ENCODE measurements at places on chromosomes 1 and 21.
A peak's percentile ranks its signal among the peaks of the same experiment; 100 is the strongest.

- DNase-seq: no peak
Measured at GRCh38 chr1:46067652-46068051, 64.8 kb downstream of the PIK3R3 start.

DNA sequence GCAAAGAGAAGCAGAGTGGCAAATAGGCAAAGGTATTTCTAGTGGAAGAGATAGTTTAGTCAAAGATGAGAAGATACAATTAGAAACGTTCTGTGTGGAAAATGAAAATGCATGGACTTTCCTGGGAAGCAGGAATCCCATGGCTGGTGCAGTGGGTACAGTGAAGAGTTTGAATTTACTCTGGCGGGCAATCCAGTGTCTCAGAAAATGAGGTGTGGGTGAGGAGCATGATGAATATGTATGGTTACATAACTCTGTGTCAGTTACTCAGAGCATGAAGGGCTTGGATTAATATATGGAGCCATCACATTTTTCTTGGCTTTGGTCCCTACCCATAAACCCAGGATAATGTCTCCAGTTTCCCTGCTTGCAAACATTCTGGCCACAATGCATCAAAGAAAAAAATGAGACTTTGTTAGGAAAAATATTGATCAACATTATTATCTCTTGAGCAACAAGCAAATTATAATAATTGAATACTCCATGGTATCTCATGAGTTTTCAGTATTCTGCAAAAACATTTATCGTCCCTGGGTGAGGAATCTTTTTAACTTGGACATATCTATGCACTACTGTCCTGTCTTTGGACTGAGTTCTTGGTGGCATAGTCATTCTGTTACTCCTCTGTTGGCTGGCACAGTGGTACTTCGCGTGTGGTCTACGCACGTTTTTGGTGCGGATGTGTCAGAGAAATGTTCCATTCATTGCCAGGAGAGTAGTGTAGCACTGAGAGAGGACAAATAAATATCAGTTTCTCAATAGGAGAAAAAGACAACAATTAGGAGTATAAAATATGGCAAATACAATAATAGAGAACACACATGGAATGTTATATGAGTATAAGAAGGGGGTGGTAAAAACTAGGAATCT, 173.7 kb upstream of the C1orf105 start:
- DNase-seq: no peak

DNA sequence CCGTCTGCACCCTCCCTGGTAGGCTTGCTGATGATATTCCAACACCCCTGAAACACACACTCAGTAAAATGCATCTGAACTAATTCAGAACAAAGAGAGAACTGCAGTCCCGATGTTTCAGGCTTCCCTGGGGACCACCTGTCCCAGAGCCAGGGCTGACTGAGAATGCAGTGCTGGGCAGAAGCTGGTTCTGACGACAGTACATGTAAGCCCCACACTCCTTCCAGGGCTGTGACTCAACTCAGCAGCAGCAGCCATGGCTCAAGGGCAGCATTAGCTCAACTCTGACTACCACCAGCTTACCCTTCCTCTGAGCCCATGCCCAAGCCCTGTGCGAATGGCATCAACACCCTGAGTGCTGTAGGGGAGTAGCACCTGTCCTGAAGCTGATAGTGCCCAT, 56.4 kb upstream of the SIPA1L2 start:
- DNase-seq: no peak

- no peak for DNase-seq
Measured at GRCh38 chr1:4584449-4584848, 70.0 kb upstream of the AJAP1 start.

DNA sequence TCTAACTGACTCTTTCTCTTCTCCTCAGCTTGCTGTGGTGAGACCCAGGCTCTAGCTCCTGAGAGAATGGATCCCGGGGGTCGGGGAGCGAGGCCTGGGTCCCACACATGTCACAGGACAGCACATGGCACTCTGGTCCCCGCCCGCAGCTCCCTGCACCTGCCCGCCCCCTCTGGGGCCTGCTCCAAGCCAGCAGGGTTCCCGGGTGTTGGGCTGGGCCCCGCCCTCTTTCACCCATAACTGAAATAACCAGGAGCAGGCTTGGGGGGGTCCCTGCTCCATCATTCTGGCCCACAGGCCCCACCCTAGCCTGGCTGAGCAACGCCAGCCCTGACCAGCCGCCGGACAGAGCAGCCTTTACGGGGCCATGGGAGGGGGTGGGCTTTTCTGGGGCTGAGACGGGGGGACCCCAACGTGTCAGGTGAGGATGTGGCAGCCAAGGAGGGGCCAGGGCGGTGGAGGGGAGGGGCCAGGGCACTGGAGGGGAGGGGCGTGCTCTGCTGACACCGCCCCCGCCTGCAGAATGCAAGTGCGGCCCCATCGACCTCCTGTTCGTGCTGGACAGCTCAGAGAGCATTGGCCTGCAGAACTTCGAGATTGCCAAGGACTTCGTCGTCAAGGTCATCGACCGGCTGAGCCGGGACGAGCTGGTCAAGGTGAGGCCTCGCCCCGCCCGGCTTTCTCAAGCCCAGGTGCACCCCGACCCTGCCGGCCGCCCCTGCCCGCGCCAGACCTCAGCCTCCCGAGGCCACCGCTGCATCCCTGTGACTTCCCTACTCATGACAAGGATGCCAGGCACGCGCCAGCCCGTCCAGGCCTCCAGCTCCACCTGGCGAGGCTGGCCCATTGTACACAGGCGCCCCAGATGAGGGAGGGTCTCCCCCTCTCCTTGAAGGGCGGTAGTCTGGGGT, 19.4 kb downstream of the COL6A1 start:
- no peak for DNase-seq

DNA sequence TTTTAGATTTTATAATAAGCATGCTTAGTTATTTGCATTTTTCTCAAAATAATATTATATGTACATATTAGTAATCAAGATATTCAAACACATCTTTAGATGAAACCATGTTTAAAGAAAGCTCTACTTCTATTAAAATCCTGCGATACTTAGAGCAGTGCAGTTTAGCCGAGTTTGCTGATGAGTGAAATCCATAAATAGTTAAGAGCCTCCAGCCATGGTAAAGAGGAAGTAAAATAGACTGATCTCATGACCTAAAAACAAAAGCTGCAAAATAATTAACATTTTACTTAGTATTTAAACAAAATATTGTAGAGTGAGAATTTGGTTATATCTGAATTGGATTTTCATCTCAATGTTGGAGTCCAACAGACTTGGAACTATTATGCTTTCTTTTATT, 147.4 kb upstream of the NRIP1 start:
- DNase-seq: no peak

- no peak for DNase-seq
Measured at GRCh38 chr1:90505806-90506205, 211.3 kb downstream of the BARHL2 start.

GRCh38 chr1:239951511-239952140, 140.1 kb upstream of the FMN2 start:
- DNase-seq: peak; percentile 52

DNA sequence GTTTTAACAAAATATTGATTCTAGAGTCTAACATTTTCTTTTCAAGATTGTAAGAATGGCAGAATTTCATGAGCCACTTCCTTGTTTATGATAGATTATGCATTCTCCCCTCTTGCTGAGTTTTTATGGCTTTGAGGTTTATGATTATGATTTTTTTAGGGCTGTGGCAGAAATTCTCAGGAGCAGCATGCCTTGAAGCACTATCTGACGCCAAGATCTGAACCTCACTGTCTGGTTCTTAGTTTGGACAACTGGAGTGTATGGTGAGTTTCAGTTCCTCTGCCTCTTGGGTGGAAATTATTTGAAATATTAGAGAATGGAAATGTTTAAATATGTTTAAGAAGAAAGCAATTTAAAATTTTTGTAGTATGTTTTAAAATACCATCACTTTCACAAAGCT, 10.2 kb downstream of the USP16 start:
- DNase-seq: no peak

DNA sequence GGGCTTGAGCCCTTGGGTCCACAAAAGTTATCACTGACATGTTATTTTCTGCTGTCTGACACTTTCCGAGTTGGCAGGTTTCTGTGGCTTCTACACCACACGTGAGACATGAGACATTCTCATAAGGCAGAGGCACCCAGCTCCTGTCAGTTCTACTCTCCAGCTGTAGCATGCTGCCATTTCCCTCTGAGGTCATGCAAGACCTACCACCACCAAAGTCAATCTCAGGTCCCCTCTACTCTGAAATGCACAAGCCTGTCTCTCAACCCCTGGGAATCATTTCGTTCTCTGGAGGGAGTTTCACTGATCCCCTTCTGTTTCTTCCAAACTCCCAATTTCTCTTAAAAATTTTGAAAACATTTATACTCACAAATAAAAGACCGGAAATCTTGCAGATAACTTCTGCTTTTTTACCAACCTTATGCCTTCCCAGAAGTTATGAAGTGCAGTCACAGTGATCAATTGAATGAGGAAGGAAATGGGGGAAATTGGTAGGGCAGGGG, 39.5 kb upstream of the CR2 start:
- DNase-seq: no peak

GRCh38 chr1:162006081-162006480, 17.6 kb downstream of the OLFML2B start:
- DNase-seq: no peak

- DNase-seq: no peak
Measured at GRCh38 chr1:227944090-227944930, 3.4 kb downstream of the WNT9A start.

- no peak for DNase-seq
Measured at GRCh38 chr21:14917762-14918161, 147.0 kb downstream of the NRIP1 start.

DNA sequence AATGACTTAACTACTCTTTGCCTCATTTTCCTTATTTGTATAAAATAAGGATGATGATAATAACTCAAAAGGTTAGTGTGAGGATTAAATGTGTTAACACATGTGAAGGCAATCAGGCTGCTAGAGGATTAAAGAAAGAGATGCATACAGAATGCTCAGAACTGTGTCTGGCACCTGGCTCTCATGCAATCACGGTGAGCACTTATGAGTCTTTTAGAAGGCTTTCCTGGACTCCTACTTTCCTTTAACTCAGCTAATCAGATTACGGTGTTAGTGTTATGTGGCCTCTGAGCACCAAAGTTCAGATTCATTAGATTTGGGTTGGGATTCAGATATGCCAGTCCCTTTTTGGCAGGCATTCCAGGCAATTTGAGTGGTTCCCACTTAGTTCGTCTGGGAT, 311.6 kb upstream of the USP24 start:
- DNase-seq: no peak

DNA sequence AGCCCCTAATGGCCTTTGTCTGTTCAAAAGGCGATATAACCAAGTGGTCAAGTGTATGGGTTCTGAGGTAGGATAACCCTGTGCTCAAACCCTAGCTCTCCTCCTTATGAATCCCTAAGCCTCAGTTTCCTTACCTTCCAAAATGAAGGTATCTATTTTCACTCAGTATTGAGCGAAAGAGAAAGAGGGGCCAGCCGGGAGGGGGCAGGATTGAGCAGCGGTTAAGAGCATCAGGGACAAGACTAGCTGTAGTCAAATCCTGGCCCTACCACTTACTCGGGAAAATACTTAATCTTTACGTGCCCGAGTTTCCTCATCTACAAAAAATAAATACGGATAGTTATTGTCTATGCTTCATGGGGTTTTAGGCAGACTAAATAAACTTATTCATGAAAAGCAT, 25.7 kb downstream of the LY9 start:
- no peak for DNase-seq

GRCh38 chr1:104531990-104532389, 782.3 kb downstream of the AMY1C start:
- DNase-seq: no peak

DNA sequence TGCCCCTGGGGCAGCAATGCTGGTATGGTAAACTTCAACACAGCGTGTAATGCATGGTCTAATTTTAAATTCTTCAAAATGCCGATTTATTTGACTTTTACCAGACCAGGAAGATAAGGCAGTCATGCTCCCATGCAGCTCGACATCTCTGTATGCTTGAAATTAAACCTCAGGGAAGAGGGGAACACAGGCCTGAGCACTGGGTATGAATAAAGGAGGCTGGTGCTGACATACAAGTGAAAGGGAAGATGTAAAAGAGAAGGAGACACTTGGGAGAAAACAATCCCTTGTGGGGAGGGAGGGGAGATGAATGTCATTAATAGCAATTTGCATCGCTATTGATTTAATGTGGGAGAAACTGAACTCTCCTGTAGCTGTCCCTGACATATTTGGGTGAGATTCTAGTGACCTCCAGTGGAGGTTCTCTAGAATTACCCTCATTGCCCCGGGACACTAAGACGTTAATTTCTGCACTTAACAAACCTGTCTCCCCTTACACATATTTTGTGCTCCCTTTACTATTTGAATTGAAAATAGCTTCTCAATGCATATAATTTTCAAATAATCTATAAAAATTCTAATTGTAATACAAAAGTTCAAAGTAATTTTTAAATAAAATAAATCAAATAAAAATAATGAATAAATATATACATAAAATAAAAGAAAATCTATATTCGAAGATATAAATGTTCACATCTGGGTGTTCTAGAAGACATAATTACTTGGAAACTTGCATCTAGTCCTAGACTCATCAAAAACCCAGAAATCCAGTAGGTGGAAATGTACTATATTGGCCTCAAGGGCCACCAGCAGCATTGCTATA, 283.1 kb downstream of the LMX1A start:
- peak; percentile 47 for DNase-seq

GRCh38 chr21:43995521-43996105, 16.5 kb upstream of the TRAPPC10 start:
- no peak for DNase-seq

DNA sequence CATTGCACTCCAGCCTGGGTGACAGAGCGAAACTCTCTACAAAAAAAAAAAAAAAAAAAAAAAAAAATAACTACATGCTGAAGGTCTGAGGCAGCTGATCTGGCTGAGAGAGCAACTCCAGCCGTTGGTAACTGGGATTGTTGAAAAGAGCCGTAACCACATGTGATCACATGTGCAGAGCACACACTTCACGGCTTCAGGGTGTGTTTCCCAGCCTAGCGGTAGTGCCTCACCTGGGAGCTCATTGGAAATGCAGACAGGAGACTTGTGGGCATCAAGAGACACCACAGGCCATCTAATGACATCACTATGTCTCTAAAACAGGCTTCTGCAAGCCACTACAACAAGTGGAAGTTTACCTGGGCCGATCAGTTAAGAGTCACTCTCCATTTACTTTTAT, 11.8 kb upstream of the OTUD7B start:
- DNase-seq: no peak

GRCh38 chr1:227586733-227587132, 23.4 kb downstream of the ZNF678 start:
- no peak for DNase-seq

GRCh38 chr1:85626818-85627217, 46.3 kb downstream of the CCN1 start:
- no peak for DNase-seq

DNA sequence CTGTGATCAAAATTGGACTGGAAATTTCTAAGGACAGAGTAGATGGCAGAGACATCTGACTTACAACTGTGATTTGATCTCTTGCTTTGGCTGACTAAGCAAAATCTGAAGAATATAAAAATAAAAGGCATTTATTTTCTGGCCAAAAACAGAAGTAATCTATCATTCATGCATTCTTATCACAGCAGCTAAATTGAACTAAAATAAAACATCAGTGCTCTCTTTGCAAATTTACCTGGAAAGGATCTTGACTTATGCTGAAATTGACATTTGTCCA, 81.4 kb upstream of the ZNF678 start:
- DNase-seq: no peak

- peak; percentile 78 for DNase-seq
Measured at GRCh38 chr21:41121785-41122415, 46.1 kb upstream of the BACE2 start.
